Activated CD4-positive, alpha-beta T cell treated with anti-CD3 and anti-CD28 coated beads for 1 hour (primary cell): ENCODE measurements at places on chromosomes 5 and 9.

DNA sequence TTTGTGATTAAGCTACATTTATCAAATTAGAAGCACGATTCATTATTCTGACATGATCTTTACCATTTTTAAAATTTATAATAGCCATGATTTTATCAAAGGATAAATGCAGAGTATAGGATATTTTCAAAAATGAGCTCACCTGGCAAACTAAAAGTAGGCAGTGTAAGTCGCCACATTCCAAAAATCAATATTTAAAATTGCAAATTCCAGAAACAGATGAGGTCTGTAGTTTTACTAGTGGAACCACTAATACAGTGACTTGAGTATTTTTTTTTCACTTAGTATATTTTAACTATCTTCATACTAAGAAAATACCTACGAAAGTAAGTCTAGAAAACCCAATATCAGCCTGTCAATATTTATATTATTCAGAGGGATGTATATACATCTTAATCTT lies 164.2 kb downstream of the PDE4D start:
- no peak for DNase-seq

DNA sequence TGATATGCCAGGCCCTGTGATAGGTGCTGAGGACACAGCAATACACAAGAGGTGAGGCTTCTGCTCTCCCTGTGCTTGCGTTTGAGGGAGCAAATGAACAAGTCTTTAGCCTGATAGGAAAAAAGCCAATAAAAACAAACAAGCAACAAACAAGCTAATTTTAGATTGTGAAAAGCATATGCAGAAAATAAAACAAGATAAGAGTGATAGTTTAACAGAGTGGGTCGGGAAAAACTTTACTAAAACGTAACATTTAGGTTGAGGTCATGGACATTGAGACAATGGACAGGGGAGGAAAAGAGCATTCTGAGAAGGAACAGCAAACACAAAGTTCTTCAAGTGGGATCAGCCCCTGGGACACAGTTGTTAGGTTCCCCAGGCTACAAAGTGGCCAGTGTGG lies 4.3 kb downstream of the SMIM3 start:
- DNase-seq = no peak

- DNase-seq = no peak
These were observed at the start of gene PRDM9 for GRCh38 chr5:23507278-23507685. Gene PRDM9 (plus strand): TSS chr5:23507609. CDS start chr5:23509034, 1,425 bp downstream.

DNA sequence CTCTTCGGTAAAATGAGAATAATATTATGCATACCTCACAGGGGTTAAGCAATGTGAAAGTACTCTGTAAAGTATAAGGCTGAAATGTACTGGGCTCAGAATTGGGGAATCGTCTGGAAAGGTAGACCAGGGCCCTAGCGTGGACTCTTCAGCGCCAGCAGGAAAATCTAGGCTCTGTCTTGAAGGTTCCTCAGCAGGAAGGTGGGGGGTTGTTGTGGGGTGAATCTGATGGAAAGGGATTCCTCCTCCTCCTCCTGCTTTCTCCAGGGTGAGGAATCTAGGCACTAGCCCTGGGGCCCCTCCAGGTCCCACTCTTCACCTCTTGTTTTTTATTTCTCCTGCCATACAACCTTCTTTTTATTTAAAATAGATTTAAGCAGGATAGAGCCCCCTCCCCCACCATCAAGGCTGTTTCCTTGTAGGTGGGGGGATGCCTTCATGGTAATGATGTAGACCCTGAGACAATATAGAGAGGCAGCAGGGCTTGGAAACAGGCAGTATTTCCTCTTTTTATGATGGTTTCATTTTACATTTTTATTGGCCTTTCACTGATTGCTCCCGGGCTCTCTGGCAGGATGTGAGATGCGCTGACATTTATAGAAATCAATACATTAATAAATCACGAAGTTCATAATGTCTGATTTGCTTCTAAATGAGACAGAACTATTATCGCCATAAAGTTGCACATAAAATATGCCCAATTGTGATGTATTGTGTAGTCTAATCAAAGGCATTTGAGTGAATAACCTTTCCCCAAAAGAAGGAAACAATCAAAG lies 78.9 kb upstream of the GABRP start:
- DNase-seq = no peak

- DNase-seq = no peak
These were observed 38.1 kb downstream of the MRPS27 start for GRCh38 chr5:72281764-72282499.
